ENCODE measurements at places on chromosomes 4 and X.

DNA sequence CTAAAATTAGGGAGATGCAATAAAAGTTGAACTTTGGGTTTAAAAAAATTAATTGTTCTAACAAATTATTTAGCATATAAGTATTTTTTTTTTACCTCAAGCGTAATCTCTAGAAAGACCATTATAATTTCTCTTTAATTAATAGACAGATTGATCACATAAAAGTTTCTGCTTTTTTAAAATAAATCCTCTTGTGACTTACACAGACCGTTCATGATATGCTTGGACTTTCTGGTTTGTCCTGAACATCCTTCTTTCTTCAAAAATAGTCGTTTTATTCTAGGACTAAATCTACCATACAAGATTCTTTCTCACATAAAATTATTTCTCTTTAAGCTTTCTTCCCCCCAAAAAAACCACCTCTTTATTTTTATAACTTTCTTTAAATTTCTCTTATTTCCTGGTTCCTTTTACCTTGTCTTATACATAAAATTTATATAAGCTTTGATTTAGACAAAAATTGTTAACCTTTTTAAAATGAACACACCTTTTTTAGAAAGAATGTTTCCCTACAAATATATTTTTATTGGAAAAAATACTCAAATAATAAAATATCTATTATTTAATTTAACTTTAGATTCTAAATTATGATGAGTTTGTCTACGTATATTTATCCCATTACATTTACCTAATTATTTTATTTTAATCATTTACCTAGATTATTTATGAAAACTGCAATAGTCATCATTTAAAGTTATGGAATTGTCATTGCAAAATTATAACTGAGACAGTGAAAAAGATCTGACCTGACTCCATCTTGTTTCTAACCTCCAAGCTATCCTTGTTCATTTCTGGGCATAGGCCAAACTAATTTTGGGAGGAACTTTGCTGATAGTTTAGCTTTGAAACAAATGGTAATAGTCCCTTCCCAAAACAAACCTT, 37.6 kb downstream of the PGRMC2 start:
- no peak for DNase-seq

DNA sequence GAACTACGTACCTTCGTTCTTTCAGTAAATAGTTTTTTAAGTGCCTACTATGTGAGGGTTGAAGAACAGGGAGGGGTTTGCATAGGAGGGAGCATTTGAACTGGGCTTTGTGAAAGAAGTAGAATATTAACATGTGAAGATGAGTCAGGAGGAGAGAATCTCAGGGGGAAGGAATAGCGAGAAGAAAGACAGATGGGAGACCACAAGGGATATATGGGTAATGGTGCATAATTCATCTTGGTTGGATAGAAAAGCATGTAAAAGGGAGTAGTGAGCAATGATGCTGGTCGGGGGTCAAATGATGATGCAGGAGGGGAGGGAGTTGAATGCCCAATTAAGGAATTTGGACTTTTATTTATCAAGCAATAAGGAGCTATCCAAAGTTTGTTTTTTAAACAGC, 52.7 kb downstream of the TMEM164 start:
- no peak for DNase-seq

DNA sequence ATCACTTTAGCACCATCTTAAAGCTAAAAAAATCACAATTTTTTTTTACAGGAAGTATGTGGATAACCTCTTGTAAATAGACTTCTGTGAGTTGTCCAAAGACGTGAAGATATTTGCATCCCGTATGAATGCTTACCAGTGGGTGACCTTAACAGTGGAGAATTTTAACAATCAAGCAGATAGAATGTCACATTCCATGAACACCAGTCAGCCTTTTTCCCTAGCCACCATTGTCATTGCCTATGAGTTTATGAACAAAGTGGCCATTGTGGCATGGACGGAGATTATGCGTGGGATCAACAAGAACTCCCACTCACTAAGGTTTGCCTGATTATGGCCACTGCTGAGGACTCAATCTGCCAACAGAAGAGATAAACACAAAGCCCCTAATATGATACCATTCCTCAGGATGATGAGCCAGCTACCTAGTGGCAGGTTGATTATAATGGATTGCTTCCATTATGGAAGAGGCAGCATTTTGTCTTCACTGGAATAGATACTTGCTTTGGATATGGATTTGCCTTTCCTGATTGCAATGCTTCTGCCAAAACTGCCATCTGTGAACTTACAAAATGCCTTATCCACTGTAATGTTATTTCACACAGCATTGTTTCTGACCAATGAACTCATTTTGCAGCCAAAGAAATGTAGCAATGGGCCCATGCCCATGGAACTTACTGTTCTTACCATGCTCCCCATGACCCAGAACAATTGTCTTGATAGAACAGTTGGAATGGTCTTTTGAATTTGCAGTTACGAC, 830.9 kb upstream of the NDST4 start:
- no peak for DNase-seq

- no peak for DNase-seq
Measured at GRCh38 chr4:154427149-154427548, 64.5 kb downstream of the DCHS2 start.

DNA sequence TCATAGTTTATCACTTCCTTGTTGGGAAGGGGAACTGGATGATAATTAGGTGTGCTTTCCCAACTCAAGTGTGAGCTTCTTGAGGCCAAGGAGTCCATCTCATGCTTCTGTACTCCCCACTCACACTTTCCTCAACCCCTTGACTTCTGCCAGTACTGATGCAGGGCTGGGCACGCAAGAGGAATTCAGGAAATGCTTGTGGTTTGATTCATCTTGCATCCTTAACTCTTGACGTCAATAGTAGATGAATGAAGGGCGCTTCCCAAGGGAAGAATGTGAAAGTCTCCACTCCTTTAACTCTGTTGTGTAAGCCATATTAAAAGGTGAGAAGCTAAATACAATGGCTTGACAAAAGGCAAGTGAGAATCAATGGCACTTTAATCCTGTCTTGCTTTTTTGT, 101.8 kb downstream of the AGTR2 start:
- DNase-seq, result no peak

- DNase-seq, result no peak
Measured at GRCh38 chr4:76654791-76655190, 219.8 kb downstream of the SHROOM3 start.

DNA sequence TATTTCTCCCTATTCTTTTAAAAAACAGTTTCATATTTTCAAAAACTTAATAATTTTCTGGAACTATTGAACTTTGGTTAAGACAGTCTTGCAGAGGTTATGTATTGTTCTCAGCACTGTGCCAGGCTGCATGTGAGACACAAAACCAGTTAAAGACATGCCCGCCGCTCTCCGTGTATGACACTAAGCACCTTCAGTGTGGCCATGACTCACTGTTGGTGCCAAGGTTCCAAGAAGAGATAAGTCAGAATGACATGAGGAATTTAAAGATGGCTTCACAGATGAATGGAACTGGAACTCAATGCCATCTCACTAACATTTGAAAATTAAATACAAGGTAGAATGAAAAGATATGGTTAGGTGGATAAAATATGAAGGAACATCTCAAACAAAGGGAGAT, 525.5 kb upstream of the ZFP42 start:
- DNase-seq, result no peak

DNA sequence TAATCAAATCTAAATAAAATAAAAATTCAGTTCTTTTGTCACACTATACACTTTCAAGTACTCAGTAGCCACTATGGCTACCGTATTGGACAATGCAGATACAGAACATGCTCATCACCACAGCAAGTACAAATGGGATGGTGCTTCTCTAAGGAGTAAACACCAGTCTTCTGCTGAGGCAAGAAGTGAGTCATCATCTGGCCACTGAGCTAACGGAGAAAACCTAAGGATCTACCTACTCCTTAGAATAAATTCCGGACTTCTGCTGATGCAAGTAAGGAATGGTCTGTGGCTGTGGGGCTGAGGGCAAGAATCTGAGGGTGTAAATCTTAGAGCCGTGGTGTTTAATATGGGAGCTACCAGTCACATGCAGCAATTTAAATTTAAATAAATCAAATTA, 11.3 kb upstream of the RBMXL3 start:
- DNase-seq, result no peak

Data from vagina (tissue), 2 donors.